ENCODE measurements at places on chromosomes 2 and 18.

- no peak for DNase-seq
These were observed 122.5 kb downstream of the FIGN start for GRCh38 chr2:163613266-163613731.

DNA sequence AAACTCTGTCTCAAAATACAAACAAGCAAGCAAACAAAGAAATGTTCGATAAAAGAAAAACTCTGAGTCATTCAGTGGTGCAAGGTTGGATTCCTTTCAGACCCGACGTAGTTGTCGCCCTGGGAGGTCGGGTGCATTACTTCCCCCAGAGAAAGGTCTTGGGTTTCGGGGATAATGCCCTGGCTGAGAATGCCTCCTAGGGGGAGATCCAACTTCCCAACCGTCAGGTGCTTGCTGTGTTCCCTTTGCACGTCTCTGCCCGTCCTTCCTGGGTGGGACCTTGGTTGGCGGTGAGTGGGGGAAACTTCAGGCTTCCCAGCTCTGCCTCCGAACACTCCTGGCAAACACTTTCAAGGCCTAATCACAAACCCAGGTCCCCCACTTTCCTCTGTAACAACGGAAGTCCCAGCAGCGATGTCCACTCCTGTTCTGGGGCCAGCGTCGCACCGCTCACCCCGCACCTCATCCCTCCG lies 609 bp downstream of the TPGS2 start:
- no peak for DNase-seq

GRCh38 chr18:53796040-53796729 lies 428.3 kb downstream of the MBD2 start:
- DNase-seq, result no peak

DNA sequence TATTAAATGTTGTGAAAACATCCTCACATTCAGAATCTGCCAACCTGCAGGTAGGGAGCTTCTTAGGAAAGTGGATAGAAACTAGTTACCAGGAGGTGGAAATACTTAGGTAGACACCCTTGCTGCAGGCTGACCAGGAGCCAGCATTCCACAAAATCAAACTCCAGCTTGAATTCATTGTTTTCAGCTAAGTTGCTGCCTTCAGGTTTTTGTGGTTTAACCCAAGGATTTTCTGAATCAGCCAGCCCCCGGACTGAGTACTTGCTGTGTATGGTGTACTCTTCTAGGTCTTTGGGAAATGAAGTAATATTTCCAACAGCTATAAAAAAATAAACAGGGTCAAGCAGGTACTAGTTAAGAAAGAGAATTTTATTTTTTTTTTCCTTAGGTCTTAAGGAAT lies 192.1 kb upstream of the CHST9 start:
- no peak for DNase-seq

- DNase-seq, result no peak
These were observed 88.2 kb downstream of the ACKR3 start for GRCh38 chr2:236657801-236658200.

- DNase-seq, result no peak
These were observed 20.9 kb downstream of the LYG1 start for GRCh38 chr2:99279969-99280695.

DNA sequence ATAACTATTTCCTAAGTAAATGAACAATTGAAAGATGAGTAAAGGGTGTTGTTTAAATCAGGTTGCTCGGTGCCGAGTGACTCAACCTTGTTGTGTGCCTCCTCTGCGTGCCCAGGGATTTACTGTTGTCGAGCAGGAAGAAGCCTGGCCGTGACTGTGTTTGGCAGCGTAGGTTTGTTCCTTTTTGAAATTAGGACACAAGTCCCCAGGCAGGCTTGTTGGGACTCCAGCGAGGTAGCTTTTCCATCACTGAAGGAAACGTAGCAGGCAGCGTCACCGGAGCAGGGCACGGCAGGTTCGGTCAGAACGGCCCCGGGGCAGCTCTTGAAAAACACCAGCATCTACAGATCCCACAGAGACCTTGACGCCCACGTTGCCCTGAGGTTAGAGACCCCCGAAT lies 48.6 kb downstream of the TMEM18 start:
- DNase-seq, result no peak

DNA sequence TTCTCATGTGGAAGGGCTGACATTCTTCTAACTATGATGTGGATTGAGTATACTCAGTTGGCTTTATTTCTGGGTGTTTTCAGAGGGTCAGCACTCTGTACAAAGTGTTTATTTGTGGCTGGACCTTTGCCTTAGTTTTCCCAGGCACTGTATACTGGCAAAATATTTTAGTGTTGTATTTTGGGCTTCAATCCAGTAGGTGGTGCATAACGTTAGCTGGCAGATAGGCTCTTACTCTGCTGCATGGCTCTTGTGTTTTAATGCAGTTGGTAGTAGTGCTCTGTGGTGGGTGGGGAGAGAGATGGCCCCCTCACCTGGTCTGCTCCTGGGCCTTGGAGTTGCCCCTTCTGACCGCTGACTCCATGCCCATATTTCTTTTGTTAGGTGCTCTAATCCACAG lies 75.6 kb upstream of the REG3A start:
- DNase-seq, result no peak

GRCh38 chr2:70772486-70773155 lies 4.6 kb upstream of the ADD2 start:
- DNase-seq, result no peak

- DNase-seq, result no peak
These were observed 32.1 kb downstream of the DSEL start for GRCh38 chr18:67484458-67484857.

DNA sequence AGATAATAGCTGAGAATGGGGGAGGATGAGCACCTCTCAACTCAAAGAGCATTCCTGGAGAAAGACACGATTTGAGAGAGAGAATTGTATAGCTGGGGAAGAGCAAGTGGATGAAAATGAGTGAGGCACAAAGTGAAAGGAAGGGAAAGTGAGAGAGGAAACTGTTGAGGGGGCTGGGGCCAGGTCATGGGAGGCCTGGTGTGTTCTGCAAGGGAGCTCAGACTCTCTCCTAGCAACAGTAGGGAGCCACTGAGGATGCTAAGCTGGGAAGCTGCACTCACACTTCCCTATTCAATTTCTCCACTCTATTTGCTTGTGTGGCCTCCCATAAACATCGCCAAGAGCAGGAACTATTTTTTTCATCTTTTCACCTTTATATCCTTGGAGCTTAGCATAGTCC lies 14.8 kb downstream of the EVA1A start:
- DNase-seq, result no peak

GRCh38 chr2:109675666-109676345 lies 61.6 kb downstream of the SOWAHC start:
- no peak for DNase-seq

GRCh38 chr2:172416447-172417058 lies 10.8 kb upstream of the ITGA6 start:
- DNase-seq, result no peak

DNA sequence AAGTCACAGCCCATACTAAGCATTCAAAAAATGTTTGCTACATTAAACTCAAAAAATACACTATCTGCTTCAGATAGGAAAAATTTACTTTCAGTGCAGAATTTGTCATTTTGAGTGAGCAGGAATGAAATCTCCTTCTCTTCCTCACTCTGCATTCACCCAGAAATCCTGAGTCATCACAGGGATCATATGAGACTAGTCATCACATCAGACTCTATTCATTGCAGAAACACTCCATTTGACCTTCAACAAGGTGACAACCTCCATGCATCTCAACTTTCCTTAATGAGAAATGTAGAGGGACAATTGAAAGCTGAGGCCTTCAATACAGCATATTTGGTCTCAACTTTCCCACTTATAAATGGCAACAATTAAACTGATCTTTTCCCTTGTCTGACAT lies 130.4 kb upstream of the CYP26B1 start:
- no peak for DNase-seq

GRCh38 chr2:148021059-148021861 lies at the start of gene MBD5:
MBD5 (plus strand) TSS chr2:148021091.
- no peak for DNase-seq

DNA sequence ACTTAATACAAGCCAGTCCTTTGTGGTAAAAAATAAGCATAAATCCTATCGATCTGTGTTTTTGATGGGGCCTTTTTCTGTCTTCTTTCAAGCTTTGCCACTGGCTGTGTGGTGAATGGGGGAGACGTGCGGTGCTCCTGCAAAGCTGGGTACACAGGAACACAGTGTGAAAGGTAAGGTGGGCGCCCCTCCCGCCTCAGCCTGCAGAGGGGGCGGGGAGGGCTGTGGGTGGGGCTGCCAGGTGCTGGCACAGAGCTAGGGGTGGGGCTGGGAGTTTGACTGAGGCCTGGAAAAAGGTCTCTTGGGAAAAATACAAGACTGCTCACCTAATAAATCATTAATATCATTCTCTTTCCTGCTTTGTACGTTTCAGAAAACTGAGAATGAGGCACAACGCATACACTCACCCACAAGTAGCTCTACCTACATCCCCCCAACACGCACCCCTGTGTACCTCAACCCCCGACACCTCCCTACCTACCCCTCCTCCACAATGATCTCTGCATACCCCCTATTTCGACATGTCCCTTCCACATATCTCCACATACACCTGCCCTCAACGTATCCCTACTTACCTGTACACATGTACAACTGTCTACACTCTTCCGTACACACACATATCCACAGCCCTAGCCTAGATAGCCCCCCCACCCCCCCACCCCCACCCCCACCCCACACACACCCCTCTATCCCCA lies 129.7 kb upstream of the TTC39C start:
- no peak for DNase-seq

GRCh38 chr18:51236225-51236624 lies 38.7 kb upstream of the MEX3C start:
- DNase-seq, result no peak

DNA sequence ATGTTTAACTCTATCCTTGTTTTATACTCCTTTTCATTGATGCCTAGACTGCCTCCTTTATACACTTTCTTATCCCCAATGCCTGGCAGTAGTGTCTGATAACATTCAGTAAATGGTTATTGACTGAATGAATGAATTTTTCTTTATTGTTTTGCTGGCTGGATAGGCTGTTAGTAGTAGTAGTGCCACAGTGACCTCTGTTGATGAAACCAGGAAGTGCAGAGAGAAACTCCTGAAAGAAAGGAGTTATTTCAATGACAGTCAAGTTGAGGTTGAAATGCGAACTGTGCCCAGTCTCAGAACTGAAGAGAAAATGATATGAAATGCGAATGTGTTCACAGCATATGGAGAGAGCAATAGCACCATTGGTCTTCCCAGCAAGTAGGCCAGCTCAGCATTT lies 26.8 kb upstream of the SLC9A2 start:
- DNase-seq, result no peak

GRCh38 chr18:56562479-56562878 lies 75.9 kb downstream of the TXNL1 start:
- DNase-seq, result no peak

DNA sequence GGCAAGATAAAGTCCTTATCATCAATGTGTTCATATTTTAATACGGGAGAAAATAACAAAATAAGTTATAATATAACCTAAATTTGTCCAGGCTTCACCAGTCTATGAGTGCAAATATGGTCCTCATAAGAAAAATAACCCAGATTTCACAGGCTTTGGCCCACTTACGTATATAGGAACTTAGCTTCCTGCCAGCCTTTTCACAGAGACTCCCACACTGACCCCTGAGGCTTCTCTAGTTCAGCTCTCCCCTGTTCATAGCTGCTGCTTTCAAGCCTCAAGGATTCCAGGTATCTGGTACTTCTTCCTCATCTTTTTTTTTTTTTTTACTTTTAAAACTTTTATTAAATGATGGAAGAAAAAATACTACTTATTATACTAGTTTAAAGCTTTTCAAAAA lies 74.9 kb upstream of the PELI1 start:
- DNase-seq, result no peak

DNA sequence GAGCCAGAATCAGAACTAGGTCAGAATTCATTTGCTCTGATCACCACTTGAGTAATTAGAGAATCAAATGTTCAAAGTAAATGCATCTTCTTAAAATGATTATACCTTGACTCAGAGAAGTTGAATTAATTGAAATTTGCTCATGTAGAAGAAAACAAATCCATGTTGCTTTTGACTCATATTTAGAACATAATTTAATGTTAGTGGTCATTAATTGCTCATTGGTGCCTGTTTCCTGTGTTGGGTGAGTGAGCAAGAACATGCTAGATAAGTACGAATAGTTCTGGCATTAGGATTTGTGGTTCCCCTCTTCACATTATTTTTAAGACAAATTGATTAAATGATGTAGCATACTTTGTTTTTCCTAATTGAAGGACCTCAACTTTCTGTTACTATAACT lies 19.0 kb downstream of the ACVR2A start:
- DNase-seq, result no peak

- peak; percentile 59 for DNase-seq
These were observed 12.6 kb downstream of the NR4A2 start for GRCh38 chr2:156319811-156320485.

GRCh38 chr2:182784777-182785176 lies 68.7 kb downstream of the DNAJC10 start:
- DNase-seq, result no peak

GRCh38 chr2:238936162-238937052 lies 88.5 kb downstream of the TWIST2 start:
- DNase-seq, result no peak

DNA sequence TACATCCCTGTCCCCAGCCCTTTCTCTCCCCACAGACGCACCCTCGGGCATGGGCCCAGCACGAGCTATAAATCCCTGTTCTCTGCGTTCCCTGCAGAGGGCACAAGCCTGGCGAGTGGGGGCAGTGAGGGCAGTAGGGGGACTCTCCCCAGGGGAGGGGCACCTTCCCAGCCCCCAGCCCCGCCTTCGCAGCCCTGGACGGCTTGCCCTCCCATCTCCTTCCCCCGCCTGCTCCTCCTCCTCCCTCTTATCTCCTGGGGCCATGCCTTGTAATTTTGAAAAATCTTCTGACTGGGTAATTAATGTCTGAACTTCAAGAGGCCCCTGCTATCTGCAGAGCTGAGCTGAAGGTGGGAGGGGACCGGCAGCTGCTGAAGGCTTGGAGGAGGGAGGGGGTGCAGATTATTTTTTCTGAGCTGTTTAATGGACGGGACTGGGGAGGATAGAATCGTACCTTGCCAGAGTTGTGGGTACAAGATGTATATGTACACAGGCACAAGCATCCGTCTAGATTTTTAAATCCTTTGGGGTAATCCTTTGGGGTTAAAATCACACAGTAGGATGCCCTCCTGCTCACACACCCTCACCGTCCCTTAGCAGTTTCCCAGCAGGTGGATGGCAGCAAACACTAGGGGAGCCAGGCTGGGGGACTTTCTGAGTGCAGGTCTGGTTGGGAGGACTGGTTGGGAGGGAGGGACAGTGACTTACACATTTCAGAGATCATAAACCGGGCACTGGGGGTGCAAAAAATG lies 121.9 kb downstream of the SMAD7 start:
- no peak for DNase-seq

- DNase-seq, result no peak
These were observed 562.9 kb downstream of the ARHGAP15 start for GRCh38 chr2:143692162-143692561.

DNA sequence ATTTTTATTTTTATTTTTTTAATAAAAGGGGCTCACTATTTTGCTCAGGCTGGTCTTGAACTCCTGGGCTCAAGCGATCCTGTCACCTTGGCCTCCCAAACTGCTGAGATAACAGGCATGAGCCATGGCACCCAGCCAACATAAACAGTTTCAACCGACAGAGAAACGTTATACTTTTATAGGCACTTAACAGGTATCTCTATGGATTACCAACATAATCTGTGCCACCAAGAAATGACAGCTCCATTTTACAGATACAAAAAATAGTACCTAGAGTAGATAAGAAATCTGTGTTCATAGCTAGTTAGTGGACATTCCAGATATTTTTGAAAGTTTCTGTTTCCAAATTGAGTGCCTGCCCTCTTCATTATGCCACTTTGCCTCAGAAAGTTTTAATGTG lies 1316.7 kb downstream of the LRP1B start:
- DNase-seq, result no peak
